ENCODE measurements at places on chromosomes 2 and 18.

GRCh38 chr18:32060026-32060425, 31.6 kb upstream of the RNF138 start:
- no peak for DNase-seq

GRCh38 chr18:11288401-11288800, 139.0 kb upstream of the PIEZO2 start:
- DNase-seq, result no peak

DNA sequence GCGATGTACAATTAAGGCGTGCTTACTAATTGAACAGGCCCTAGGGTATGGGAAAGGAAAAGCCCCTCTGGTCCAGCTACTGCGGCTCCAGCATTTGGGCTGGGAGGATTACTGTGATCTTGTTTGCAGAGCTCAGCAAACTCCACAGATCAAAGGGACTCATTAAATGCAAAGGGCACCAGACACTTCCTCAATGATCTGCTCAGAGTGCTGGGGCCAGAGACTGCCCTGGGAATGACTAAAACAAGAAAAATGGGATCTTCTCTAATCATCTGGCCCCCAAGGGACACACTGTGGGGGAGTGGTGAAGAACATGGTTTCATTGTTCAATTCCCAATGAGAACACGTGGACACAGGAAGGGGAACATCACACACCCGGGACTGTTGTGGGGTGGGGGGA, 85.0 kb downstream of the MARCHF4 start:
- DNase-seq, result no peak

- DNase-seq, result peak; percentile 38
Observed at GRCh38 chr18:46291149-46291548, 187.0 kb downstream of the HAUS1 start.

DNA sequence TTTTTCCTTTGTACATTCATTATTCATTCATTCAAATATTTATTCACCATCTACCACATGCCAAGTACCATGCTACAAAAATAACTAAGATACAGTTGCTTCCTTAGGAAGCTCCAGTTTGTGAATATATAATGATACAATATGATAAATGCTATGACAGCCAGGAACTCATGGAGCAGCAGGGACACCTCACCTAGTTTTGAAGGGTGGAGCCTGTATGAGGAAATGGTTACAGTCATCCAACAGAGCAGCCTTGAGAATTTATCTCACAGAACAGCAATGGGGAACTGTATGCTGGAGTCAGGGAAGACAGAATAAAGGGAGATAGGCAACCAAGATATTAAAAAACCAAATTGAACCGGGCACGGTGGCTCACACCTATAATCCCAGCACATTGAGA, 124.0 kb downstream of the OSBPL1A start:
- no peak for DNase-seq

Data from RPMI8226 (cell line).